ENCODE measurements at places on chromosomes 16 and 17.

GRCh38 chr16:79713609-79714309 is 113.2 kb upstream of the MAF start:
- DNase-seq = no peak

DNA sequence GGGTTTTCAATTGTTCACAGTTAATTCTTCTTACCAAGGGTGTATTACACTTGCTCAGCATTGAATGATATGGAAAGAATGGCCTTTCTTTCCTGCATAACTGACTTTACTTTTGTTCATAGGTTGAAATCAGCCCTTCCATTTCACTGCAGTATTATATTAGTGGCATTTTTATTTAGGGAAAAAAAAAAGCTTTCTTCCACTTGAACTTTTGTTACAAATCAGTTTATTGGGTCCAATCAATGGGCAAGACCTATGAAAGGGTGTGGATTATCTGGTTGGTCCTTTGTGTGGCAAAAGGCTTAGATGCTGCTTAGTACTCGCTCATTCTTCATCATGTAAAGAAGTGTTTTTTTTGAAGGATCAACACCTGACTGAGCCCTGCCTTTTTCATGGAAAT is 74.1 kb downstream of the WNT3 start:
- DNase-seq = no peak

DNA sequence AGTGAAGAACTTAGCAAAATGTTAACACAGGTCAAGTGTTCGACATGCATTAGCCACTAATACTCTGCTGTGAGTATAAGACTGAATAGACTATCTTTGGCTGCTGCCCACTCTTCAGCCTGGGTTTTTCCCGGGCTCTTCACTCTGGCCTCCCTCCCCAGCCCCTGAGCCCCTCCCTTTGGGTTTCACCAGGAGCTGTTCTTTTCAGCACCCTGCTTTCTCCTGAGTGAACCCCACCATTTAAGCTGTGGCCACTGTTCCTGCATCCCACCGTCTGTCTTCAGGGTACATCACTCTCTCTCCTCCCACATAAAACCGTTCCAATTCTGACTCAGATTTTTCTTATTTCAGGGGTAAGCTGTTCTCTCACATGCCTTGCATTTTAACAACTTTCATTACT is 92.0 kb upstream of the ASIC2 start:
- no peak for DNase-seq

GRCh38 chr16:89308391-89309333 is 91.2 kb downstream of the ZNF778 start:
- no peak for DNase-seq

DNA sequence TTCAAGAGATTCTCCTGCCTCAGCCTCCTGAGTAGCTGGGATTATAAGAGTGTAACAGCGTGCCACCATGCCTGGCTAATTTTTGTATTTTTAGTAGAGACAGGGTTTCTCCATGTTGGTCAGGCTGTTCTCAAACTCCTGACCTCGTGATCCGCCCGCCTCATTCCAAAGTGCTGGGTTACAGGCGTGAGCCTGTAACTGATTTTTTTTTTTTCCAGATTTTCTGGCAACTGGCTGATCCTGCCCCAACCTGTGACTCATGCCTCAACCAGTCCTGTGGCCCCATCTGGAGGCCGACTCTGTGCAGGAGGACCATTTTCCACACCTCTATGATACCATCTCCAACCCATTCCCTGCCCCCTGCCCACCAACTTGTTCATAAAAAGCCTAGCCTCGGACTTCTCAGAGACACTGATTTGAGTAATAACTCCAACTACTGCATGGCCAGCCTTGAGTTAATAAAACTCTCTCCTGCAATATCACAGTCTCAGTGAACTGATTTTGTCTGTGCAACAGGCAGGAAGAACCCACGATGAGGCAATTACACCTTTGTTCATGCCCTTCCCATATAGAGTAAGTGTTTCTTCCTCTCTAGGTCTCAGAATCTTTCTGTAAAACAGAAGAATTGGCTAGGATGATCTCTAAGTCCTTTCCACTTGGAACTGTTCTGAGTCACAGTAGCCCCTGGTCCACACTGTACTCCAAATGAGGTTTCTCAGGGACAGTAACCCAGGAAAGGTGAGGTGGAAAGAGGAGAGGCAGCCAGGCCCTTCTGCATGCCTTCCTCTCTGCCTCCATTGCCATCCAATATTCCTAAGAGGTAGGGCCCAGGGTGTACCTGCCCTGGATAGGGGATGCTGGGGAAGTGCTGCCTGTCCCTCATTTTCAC is 8.8 kb upstream of the CNOT1 start:
- peak; percentile 92 for DNase-seq

DNA sequence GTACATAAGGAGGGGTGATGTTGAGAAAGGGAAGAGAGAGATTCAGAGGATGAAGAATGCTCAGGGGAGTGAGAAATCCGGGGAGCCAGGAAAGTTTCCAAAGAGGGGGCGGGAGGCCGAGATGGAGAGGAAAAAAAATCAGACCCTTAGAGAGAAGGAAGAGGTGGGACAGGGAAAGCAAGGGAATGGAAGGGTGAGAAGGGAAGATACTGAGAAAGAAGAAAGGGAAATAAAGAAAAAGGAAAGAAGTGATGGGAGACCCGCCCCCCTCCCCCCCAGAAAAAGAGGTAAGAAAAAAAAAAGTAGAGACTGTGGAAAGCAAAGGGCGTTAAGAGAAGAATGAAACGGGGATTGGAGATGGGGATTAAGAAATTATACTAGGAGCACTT is 507 bp downstream of the DYNLRB2 start:
- DNase-seq = no peak

- DNase-seq = peak; percentile 67
These were observed 30.4 kb downstream of the CFDP1 start for GRCh38 chr16:75402821-75403475.

DNA sequence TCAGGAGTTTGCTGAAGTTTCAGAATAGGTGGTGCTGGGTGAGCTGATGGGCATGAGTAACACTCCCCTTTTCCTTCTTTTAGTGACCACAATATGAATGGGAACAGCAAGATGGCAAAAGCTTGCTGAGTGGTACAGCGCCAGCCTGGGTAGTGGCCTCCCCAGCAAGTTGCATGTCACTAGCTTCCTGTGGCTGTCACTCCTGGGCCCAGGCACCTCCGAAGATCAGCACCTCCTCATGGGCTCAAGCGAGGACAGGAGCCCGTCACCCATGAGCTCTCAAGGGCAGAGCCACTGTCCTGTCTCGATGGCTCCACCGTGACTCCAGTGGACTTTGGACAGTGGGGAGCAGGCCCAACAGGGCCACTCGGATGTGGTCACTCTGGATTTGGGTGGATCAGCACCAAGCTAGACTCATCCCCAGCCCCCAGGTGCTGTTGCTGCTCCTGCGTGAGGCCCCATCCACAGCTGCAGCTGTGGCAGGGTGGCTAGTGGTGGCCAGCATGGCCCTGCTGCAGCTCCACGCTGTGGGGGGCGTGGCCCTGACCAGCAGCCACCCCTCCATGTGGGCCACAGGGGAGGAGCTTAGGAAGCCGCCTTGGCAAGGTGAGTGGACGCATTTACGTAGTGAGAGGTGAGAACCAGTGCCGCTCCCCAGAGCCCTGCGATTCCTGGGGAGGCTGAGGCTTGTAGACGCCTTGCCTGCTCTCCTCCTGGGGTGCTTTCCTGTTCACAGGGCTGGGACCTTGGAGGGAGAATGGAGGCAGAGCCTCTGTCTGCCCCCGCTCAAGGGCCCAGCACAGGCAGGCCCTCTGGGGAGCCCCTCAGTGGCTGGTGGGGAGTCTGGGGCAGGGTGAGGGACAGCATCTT is 13.6 kb upstream of the DNASE1 start:
- DNase-seq = no peak

DNA sequence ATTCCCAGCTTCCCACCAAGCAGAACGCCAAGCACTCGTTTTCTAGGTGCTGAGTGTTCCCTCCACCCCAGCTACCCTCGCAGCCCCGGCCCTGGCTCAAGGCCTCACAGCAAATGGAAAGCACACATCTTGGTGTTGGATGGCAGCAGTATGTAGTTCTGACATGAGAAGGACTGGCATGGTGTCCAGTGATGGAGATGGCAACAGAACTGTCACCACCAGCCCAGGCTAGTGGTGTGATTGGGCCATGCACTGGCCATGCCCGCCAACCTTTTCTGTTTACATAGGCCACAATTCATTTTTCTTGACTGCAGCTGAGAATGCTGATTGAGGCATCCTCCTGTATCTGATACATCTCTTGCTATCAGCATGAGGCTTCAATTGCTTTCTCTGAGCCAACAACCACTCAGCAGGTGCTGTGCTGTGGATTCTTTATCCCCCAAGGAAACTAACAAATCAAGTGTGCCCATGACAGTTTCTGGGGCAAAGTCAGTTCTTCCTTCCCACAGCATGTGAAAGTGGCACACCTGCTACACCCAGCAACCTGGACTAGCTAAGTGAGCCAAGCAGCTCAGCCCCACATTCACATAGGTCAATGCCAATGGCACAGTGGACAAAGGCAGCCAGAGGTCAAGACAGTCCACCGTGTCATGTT is 3.8 kb downstream of the SLC12A4 start:
- no peak for DNase-seq

- no peak for DNase-seq
These were observed 17.9 kb downstream of the TANGO6 start for GRCh38 chr16:68860978-68861892.

GRCh38 chr16:57112403-57113041 is 20.1 kb downstream of the CPNE2 start:
- DNase-seq = no peak

- no peak for DNase-seq
These were observed 260.6 kb downstream of the C16orf95 start for GRCh38 chr16:87056551-87056950.

DNA sequence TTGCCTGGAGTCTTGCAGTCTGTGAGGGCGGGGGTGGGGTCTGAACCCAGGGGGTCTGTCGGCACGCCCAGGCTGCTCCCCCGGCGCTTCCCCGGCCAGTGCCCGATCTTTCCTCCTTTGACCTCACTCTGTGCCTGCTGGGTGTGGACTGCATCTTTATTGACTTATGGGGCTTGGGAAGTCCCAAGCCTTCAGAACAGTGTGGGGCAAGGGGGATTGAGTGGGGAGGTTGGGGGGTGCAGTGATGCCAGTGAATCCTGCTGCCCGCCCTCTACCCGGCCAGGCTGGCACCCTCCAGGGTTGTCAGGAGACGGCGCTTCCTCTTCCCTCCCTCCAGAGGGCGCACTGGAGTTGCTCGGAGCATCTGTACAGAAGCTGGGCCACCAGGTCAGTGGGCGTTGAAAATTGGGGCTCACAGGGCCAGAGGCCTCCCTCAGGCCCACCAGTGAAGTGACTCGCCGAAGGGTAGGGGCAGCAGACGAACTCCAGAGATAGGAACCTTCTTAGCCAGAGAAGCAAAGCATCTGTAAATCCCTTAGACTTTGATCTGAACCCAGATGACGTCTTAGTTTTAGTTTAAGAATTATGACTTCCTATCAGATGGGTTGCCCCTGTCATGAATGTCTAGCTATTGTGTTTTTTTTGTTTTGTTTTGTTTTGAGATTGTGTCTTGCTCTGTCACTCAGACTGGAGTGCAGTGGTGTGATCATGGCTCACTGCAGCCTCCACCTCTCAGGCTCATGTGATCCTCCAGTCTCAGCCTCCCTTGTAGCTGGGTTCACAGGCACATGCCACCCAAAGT is 184.8 kb upstream of the CIBAR2 start:
- peak; percentile 63 for DNase-seq

GRCh38 chr16:26601335-26601734 is 465.4 kb upstream of the C16orf82 start:
- DNase-seq = no peak

GRCh38 chr17:2024572-2025219 is 438 bp downstream of the RTN4RL1 start:
- no peak for DNase-seq

DNA sequence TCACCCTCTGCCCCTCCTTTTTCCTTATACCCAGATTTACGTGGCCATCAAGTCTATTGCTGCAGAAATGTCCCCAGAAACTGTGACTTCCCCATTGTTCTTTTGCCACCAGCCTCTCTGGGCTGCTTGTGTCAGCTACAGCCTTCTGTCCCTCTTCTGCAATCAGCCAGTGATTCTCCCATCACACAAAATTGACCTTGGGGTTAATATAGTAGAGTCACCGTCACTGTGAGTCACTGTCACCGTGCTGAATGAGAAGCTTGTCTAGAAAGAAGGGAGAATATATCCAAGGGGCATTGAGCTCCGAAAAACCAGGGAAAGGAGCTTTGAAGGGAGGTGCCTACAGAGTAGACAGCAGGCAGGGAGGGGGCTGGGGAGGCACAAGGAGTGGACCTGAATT is 290.5 kb downstream of the HAPSTR1 start:
- no peak for DNase-seq

DNA sequence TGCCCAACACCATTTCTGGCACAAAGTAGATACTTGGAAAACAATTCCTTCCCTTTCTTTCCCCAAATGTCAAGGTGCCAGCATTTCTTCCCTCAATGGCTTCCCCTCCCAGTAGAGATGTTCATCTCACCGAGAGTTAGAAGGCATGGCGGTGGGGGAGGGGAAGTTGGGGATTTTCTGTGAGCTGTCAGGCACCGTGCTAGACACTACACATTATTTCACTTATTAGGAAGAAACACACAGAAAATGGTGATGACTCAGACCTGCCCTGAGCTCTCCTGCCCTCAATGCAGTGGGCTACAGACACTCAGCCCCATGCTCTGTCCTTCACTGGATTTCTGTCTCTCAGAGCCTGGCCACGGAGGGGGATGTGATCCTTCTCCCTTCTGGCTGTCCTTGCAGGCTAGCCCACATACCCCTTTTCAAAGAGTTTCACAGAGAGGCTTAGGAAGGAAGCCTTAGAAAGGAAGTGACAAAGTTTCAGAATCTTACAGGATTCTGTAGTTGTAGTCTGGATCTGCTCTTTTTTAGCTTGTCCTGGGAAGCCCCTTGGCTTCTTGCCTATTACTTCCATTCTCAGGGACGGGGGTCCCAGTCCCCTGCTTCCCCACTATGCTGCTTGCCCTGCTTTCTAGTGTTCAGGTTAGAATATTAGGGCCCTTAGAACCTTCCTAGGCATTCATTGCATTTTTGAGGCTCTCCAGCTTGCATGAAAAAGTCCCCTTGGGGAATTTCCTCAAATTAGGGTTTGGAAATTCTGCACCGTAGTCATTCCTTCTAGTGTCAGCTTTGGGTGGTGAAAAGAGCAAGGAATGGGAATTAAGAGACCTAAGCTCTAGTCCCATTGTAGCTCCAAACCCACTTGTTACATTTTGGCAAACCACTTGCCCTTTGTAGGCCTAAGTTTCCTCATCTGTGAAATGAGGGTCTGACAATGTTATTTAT is 12.2 kb upstream of the CCL5 start:
- DNase-seq = peak; percentile 31

DNA sequence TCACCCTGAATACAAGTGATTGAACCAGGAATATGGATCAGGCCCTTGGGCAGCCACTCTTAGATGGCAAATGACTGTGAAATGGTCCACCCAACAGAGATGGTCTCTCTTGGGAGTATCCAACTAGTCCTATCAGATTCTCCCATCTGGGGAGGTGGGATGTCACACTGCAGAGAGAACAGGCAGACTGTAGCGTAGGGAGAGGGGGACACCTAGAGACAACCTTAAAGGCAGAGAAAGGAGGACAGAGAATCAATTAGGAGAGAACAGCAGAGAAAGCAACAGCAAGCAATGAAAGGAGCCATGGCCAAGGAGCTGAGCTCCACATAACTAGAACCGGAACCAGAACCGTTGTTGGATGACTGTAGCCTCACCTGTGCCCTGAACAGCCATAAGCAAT is 37.2 kb downstream of the IQCK start:
- no peak for DNase-seq
